ENCODE measurements at places on chromosomes 5 and 9.

- no peak for DNase-seq
Measured at GRCh38 chr9:14412775-14413174, 98.8 kb upstream of the NFIB start.

DNA sequence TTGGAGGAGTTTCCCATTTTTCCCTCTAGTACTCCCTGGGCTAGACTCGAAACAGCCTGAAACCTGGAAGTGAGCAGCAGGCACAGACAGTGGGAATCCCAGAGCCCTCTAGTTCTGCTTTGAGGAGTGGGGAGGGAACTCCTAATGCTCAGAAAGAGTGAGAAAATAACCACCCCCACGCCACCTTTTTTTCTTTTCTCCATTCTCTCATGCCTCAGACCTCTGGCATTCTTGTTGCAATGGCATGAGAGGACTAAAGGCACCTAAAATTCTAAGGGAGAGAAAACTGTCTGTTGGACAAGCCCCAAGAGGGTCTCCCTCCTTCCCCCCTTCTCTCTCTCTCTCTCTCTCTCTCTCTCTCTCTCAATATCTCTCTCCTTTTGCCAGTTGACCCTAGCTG is 15.1 kb upstream of the IRF1 start:
- no peak for DNase-seq

GRCh38 chr9:4424891-4425290 is 65.4 kb upstream of the SLC1A1 start:
- DNase-seq = no peak

DNA sequence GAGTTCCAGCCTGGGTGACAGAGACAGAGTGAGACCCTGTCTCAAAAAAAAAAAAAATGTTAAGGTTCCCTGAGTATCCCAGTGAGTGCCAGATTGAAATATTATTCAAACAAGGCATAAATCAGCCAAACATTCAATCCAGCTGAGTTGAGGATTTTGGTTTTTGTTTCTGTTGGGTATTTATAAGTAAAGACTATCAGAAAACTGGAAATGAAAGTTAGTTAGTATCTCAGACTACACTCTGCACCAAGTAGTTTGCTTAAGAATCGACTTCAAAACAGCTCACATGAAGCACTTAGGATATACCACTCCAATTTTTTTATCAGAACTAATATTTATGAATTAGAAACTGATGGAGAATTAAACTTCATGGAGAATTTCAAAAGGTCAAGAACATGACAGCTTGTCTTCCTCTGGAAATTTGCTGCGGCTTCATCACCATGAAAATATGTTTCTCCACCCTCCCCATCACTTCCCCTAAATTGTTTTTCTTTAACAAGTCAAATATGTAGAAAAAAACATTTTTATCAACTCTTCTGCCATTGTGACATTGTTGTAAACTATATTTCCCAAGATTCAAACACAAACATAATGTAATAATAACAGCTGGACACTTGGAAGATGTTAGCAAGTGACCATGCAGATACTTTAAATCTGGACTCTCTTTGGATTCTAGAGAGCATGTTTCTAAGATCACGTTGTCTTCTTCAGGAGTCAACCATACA is 110.0 kb upstream of the PTGER4 start:
- no peak for DNase-seq

GRCh38 chr9:101579711-101580545 is 14.8 kb downstream of the PPP3R2 start:
- no peak for DNase-seq

DNA sequence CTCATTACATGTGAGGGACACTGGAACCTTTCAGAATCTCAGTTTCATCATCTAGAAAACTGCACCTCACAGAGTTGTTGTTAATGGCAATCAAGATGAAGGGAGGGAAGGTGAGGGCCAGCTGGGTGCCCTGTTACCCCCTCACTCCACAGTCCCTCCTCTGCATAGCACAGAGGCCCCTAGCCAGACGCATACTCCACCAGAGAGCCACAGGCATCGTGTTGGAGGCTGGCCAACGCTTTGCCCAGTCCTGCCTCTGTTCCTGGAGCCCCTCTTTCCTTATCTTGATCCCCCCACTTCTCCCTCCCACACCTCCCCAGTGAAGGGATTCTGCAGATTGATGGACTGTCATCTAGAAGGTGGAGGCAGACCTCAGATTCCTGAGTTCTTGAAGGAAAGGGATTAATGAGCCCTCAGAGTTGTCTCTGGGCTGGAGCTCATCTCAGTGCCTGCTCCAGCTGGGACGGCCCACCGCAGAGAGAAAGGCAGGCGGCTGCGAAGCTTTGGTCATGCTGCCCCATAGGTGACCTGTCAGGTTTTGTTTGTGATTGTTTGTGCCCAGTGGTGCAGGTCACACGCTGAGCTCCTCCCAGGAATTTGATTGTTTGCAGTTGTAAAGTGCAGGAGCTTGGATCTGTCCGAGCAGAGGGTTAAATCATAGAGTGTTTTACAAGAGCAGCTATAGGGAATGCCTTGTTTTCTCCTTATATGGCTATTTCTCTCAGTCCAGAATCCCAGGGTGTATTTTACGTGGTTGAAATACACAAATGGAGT is 487.3 kb downstream of the CCDC171 start:
- no peak for DNase-seq

GRCh38 chr9:68999393-69000105 is 14.4 kb downstream of the PRKACG start:
- DNase-seq = peak; percentile 41

DNA sequence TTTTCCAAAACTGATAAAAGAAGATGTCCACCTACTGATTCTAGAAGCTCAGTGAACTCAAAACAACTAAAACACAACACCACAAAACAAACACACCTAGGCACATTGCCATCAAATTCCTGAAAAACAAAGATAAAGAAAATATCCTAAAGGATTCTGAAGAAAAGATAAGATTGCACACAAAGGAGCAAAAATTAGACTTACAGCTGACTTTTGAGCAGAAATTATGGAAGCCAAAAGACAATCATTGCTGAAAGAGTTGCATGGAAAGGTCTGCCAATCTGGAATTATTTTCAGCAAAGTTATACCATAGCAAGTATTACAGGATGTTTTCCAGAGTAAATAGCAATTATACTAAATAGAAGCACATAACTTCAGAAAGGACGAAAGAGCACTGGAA is 128.2 kb upstream of the IRX2 start:
- DNase-seq = no peak

- DNase-seq = no peak
Measured at GRCh38 chr9:83956086-83956435, 24.0 kb downstream of the HNRNPK start.

DNA sequence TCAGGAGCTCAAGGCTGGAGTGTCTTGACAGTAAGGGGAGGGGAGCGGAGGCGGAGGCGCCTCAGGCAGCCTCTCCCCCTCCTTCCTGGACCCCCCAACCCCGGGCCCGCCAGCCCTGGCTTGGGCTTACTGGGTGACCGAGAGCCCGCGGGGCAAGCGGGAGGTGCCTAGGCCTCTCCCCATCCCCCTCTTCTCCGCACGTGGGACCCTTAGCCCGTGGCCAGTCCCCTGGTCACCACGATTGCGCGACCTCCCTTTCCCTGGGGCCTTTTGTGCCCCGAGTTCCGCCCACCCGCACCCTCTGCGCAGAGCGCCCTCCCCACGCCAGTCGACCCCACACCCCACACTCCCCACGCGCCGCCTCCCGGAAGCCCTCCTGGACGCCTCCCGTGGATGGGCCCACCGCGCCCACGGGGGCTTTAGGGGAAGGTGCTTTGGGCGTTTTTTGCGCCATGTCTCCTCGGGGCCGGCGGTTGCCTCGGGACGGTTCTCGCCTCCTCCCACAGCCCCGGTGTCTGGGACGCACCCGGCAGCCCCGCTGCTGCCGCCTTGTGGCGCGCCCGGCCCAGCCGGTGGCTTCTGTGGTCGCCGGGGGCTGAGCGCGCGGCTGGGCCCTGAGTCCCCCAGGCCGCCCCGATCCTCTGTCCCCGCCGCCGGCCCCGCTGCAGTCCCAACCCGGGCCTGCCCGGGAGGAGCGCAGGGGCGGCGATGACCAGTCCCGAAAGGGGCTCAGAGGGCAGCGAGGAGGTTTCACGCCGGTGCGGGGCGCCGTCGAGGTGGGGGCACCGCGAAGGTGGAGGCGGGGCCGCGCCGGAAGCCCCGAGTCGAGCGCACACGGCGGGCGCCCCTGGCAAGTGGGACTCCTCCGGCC is 3.2 kb downstream of the TOR4A start:
- no peak for DNase-seq

DNA sequence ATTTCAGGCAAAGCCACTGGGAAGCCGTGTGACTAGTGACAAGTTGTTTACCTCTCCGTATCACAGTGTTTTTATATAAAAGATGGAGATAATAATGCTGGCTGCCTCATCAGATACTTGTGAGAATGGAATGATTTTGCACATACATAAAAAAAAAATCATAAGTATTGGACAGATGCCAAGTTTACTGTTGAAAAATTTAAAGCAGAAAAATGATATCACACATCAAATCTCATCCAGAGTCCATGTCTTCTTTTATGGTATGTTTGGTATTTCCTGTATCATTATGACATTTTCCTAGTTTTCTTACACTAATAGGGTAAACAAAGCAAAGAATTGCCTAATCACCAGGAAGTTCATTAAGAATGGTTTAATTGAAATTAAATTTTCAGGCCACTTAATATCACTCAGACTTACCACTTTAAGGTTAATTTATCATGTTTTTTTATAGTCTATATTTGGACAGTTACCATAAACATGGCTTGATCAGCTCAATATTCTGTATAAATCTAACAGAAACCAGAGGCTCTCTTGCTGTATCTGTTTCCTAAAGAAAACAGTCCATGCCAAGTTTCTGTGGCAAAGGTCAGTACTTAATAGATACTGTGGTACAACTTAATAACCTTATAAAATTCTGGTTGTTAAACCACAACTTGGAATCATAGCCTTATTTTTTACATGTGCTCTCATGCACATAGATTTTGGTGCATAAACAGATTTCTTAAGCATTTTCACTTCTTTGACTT is 656.5 kb upstream of the RIOK2 start:
- DNase-seq = no peak

DNA sequence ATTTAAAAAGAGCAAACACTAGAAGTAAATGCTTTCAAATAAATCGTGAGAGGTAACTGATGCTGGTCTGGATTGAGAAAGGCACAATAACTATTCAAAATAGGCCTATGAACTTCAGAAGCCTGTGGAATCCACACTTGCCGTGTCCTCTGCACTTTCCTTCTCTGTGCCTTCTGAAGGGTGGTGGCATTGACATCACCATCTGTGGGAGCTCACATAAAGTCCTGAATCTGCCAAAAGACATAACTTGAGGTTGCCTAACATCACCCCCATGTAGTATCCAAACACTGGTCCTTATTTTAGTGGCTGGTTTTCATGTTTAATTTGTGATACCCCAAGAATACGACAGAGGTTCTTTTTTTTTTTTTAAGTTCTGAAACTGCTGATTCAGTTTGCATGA is 59.8 kb downstream of the IRF1 start:
- no peak for DNase-seq

- no peak for DNase-seq
Measured at GRCh38 chr5:171945066-171945465, 61.4 kb downstream of the FBXW11 start.

GRCh38 chr5:82466986-82467561 is 188.9 kb upstream of the RPS23 start:
- DNase-seq = no peak

DNA sequence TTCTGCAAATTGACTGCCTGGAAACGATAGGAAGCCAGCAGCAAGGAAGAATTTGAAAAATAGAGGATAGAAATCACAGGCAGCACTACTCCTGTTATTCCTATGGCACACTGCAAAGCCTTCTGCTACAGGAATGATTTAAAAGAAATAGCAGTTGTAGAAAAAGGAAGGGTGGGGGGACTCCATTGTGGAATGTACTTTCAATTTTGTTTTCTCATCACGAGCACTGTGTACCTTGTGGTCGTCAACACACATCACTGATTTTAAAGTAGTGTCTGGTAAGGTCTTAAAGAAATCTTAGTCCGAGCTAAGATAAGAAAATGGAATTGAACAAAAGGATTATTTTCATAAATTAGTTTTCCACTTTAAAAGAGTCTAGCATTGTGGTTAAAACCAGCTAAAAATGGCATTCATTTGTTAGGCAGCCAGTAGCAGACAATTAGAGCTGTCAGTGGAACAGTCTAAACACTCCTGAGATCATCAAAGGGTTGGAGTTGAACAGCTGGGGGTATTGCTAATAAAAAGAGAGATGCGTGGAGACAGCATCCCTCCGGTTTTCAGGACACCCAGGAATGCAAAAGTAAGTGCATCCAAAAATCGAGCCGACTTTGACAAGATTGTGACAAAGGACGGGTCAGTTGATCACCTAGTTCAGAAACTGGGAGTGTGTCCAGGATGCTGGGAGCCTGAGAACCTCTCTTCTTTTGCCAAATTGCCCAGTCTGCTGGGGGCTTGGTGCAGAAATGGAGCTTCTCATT is 97.8 kb upstream of the WWC1 start:
- DNase-seq = no peak

DNA sequence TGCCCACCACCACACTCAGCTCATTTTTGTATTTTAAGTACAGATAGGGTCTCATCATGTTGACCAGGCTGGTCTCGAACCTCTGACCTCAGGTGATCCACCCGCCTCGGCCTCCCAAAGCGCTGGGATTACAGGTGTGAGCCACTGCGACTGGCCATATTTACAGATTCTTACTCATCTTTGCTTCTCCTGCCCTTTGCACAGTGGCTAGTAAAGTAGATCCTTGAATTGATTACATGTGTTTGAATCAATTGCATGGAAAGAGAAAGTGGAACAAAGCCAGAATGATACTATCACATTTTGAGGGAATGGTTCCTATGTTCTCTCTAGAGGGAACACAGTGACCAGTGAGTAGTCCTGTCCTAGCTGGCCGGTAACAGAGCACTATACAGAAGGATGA is 15.4 kb downstream of the KLF4 start:
- no peak for DNase-seq

DNA sequence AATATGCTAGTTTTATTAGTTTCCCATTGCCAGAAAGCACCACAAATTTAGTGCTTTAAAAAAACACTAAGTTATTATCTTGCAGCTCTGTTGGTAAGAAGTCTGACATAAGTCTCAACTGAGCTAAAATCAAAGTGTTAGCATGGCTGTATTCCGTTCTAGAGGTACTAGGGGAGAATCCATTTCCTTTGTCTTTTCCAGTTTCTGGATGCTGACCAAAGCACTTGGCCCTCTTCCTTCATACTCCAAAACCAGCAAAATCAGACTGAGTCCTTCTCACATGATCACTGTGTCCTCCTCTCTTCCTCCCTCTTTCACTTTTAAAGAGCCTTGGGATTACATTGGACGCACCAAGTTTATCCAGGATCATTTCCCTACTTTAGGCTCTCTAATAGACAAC is 9.5 kb downstream of the CDH18 start:
- DNase-seq = no peak

GRCh38 chr9:72271613-72272478 is 93.2 kb downstream of the ZFAND5 start:
- DNase-seq = no peak

- DNase-seq = no peak
Measured at GRCh38 chr5:145718956-145719355, 116.2 kb downstream of the PRELID2 start.

DNA sequence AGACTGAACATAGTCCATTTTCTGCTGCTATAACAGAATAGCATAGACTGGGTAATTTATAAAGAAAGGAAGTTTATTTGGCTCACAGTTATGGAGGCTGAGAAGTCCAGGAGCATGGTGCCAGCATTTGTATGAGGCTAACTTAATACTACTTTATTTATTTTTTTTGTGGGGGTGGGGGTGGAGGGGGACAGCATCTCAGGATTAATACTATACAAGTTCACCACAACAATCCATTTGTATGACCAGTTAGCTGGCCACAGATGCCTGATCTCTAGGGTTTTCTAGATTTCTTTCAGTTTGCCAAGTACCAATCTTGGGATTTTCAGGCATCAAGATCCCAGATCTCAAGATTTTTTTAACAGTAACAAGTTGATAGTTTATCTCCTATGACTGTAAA is 20.3 kb downstream of the ANGPTL2 start:
- DNase-seq = no peak

GRCh38 chr5:57772512-57772911 is 289.9 kb upstream of the ACTBL2 start:
- no peak for DNase-seq

Measured in hypothalamus (tissue), 51 donors.